ENCODE measurements at places on chromosomes 12 and 14. TPM values are rescaled to one million over a fixed set of nuclear protein-coding genes. Genes with fewer than 3 reads are reported as not detected.

GRCh38 chr12:119613319-119613936, 19.9 kb downstream of the TMEM233 start:
- H3K4me1 ChIP-seq, result no peaks in the 10 kb centered on the region

DNA sequence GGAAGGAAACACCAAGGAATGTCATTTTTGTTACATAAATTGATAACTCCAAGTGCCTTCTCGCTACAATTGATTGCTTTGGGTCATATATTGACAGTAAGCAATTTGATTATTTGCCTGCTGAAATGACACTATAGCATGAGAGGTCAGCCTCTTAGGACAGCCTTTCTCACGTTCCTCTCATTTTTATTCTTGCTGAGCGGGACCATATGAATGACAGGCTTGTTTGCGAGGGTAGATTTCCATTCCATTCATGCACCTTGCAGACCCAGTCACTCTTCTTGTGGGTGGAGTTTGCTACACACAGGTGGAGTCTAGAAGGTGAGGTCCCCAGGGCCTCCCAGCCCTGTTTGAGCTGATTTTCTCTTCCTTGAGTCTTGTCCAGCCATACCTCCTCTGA, 27.3 kb downstream of the DAAM1 start:
- H3K4me3 ChIP-seq, result no peak overlapping the region
- no peaks in the 10 kb centered on the region for H3K27me3 ChIP-seq
- DNase-seq, result no peak
- H3K4me1 ChIP-seq, result no peaks in the 10 kb centered on the region
- H3K36me3 ChIP-seq, result no peaks in the 10 kb centered on the region

- no peaks in the 10 kb centered on the region for H3K4me1 ChIP-seq
- H3K4me3 ChIP-seq, result no peak overlapping the region
- DNase-seq, result no peak
Measured at GRCh38 chr12:27751386-27752047, 28.5 kb upstream of the KLHL42 start.

The HOXC10 gene
- not detected for polyA plus RNA-seq
